ENCODE measurements at places on chromosomes 7 and 10. TPM values are rescaled to one million over a fixed set of nuclear protein-coding genes. Genes with fewer than 3 reads are reported as not detected.

ANKRD30A gene
- total RNA-seq, result not detected

SLC13A1 gene
- not detected for total RNA-seq

EXOC6 gene
- total RNA-seq, result 55.8 TPM

MACC1 gene
- total RNA-seq, result not detected

VAX1 gene
- not detected for total RNA-seq

FAM13C gene
- 0.73 TPM for total RNA-seq

FAM131B gene
- 0.54 TPM for total RNA-seq

SYT15B gene
- total RNA-seq, result not detected

BAG3 gene
- total RNA-seq, result 54.5 TPM

GRID1 gene
- total RNA-seq, result not detected

LIPN gene
- not detected for total RNA-seq

DCLRE1C gene
- 5.0 TPM for total RNA-seq

C7orf57 gene
- total RNA-seq, result 0.15 TPM

Data from mammary microvascular endothelial cell (primary cell).